ENCODE measurements at places on chromosomes 6 and 20.
A peak's percentile ranks its signal among the peaks of the same experiment; 100 is the strongest.

- DNase-seq, result no peak
These were observed 15.9 kb upstream of the PLCG1 start for GRCh38 chr20:41121399-41121798.

DNA sequence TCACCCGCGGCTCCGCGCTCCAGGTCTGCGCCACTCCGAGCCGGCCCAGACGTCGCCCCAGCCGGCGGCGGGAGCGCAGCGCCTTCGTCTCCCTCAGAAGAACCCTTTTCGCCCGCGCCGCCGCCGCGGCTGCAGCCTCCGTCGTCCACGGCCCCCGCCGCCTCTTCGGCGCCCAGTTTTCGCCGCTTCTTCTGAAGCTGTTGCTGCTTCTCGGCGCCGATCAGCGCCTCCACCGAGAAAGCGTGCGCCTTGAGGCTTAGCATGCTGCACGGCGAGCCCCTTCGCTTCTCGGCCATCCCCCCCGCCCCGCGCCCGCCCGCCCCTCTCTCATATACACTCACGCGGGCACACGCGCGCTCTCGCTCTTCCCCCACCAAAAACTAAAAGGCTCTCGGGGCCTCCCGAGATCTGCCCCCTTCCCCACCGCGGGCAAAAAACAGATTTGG lies 489 bp downstream of the TBX18 start:
- no peak for DNase-seq

DNA sequence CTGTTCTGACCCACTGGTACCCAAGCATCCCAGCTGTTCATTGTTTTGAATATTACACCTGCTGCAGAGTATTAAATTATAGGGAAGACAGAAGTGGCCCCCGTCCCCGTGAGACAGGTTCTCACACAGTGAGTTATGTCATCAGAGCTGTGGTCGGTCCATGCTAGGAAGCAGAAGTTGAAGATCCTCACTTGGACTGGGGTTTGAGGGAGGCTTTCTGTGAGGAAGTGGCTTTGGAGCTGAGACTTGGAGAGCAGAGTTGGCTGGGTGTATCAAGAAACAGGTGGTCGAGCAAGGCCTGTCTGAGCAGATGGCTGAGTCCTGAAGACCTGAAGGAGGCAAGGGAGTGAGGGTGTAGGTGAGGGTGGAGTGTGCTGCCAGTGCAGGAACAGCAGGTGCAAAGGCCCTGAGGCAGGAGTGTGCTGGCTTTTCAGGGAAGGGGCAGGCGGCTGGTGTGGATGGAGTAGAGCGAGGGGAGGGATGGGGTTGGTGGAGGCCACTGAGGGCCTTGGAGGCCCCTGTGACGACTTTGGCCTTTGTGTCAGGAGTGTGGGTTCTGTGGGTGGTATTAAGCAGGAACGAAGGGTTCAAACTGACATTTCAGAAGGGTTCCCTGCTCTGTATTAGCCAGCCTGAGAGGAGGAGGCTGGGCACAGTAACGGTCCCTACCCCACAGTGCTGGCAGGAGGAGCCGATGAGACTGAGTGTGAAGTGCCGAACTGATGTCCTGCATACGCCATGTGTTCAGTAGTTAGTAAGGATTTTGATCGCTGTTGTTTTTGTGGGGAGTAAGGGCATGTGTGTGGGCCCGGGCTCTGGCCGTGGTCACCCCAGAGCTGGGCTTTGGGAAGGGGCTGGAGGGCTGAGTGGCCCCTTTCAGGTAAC lies 11.8 kb downstream of the SRC start:
- DNase-seq, result no peak

DNA sequence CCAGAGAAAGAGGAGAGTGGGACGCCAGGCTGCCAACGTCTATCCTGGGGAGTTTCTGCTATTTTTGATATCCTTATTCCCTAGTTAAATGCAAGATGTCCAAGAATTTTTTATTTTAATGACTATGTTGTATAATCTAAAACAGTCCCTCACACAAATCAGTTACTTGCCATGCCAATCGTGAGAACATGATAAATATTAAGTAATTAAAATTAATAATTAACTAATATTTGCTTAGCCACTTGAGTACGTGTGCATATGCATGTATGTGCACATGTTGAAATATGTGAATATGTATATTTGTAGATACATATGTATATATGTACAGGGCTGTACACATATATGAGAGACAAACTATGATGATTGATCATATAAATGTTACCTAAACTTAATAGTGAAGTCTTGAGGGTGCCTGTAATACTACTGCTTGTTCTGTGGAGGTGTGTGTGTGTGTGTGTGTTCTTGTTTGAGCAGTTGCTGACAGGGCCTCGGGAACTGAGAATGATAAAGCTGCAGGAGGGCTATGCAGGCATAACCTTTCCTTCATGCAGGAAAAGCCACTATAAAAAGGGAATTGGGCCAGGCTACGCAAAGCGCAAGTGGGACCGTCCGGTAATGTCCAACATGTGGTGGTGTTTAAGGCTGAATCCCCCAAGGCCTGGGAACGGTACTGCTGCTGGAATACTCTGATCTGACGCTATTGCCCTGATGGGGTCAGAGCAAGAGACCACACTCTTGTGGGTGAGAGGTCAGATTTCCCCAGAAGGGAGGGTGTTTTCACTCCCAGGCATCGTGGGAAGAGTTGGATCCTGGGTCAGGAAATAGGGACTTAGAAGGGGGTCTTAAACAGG lies 148.3 kb upstream of the TBX18 start:
- no peak for DNase-seq

DNA sequence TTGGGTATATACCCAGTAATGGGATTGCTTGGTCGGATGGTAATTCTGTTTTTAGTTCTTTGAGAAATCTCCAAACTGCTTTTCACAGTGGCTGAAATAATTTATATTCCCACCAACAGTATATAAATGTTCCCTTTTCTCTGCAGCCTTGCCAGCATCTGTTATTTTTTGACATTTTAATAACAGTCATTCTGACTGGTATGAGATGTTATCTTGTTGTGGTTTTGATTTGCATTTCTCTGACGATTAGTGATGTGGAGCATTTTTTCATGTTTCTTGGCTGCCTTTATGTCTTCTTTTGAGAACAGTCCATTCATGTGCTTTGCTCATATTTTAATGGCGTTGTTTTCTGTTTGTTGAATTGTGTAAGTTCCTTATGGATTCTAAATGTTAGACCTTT lies 641.6 kb downstream of the HACE1 start:
- DNase-seq, result no peak

DNA sequence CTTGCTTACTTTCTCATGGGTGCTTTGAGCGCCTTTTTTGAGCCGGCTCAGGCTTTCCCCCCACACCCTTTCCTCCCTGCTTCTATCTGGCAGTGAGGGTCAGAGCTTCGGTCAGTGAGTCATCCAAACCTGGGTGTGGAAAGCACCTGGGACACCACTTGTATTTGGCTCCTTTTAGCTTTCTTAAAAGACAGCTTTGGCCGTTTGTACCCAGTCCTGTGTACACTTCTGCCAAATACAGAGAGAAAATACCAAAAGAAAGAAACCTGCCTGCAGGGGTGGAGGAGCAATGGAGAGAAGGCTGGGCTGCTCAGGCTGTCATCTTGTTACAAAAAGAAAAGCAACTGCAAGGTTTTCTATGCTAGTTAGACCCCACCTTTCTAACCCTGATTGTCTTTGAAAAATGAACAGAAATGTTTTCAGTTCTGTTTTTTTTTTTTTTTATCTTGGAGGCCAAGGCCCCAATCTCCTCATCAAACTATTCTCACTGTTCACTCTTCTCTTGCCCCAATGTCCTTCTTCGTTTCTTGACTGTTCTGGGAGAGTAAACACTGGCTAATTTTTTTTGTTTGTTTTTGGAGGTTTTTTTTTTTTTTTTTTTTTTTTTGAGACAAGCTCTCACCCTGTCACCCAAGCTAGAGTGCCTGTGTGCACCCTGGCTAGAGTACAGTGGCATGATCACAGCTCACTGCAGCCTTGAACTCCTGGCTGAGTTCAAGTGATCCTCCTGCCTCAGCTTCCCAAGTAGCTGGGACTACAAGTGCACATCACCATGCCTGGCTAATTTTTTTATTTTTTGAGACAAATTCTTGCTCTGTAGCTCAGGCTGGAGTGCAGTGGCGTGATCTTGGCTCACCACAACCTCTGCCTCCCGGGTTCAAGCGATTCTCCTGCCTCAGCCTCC lies 76.4 kb downstream of the SSR1 start:
- DNase-seq, result no peak

DNA sequence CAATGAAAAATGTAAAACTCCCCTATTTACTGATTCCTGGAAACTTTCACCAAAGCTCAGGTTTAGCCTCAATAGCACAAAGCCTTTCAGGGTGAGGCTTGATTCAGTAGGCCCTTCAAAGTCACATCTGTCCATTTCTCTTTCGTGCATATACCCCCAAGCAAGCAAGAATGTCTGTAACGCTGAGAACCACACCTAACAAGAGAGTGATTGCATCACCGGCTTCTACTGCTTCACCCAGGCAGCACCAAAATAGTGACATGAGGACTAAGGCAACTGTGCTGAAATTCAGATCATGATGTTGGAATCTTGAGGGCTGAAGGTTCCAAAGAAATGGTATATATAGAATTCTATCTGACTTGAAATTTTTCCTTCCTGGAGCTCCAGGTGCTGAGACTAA lies 26.1 kb downstream of the CGA start:
- DNase-seq, result no peak

- DNase-seq, result no peak
These were observed 27.2 kb upstream of the GPR63 start for GRCh38 chr6:96864216-96865054.

GRCh38 chr20:17759449-17759848 lies 59.7 kb downstream of the BANF2 start:
- DNase-seq, result no peak

GRCh38 chr6:151862461-151862860 lies 55.0 kb downstream of the ESR1 start:
- no peak for DNase-seq

GRCh38 chr6:7787137-7787608 lies 61.3 kb downstream of the BMP6 start:
- no peak for DNase-seq

- DNase-seq, result no peak
These were observed 12.3 kb upstream of the DEFB112 start for GRCh38 chr6:50062051-50062450.

DNA sequence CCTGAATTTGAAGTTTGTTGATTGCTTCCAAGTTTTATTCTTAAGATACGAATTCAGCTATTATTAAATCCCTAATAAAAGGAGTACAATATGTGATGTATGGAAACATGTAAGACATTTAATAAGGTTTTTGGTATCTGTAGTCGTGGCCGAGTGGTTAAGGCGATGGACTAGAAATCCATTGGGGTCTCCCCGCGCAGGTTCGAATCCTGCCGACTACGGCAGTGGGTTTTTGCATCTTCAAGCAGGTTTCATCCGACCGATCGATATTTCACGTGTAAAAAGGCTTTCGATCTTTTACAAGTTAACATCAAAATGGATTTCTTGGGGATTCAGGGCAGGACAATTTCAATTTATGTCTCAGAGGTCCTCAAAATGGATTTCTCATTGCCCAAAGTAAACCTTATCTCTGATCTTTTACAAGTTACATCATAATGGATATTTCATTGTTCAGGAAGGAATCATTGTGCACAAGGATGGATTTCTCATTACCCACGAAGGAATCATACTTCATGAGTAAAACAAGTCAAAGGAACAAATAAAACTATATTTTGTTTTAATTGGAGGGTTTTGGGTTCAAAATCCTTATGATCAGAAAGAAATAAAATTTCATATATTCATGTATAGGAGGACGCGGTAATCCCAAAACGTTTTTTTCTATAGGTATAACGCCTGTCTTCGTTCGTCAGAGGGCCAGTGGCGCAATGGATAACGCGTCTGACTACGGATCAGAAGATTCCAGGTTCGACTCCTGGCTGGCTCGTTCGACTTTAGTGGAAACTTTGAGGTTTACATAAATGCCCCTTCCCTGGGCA lies 37.3 kb upstream of the BTN3A2 start:
- DNase-seq, result no peak

- no peak for DNase-seq
These were observed 9.2 kb downstream of the SYNDIG1 start for GRCh38 chr20:24478584-24478983.

DNA sequence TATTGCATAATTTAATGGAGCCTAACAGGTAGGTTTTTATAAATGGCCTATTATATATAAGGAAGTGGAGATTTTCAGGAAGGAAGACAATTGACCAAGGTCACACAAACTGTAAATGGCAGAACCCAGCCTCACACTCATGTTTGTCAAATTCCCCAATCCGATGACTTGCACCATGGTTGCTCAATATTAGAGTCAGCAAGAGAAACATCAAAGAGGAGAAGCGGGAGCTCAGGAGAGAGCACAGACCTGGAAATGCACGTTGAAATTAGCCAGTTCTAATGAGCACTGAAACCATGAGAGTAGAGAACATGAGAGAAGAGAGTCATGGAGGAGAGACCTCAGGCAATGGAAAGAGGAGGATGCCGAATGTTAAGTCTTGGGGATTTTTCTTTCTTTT lies 13.5 kb upstream of the MLIP start:
- no peak for DNase-seq

DNA sequence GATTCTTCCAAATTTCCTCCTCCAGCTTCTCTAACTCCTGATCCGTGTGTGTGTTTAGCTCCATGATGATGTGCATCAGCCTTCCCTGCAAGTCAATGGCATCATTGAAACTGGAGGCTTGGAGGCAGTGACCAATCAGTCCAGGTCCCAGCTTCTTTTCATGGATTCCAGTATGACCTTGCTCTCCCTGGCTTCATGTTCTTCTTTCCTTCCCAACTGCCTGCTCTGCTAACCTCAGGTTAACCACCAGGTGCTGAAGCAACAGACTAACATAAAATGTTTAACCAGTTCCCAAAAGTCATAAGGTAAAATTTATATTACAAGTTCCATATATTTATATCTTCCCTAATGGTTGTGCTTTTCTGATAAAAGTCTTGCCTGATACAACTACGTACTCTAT lies 512.8 kb upstream of the EPHA7 start:
- DNase-seq, result no peak

- DNase-seq, result no peak
These were observed 2.0 kb upstream of the MYLIP start for GRCh38 chr6:16126861-16127260.

GRCh38 chr20:14210146-14210545 lies 127.3 kb downstream of the FLRT3 start:
- DNase-seq, result no peak

GRCh38 chr6:144476286-144476685 lies 191.2 kb downstream of the UTRN start:
- no peak for DNase-seq

GRCh38 chr6:113208726-113209125 lies 648.4 kb upstream of the MARCKS start:
- DNase-seq, result no peak

GRCh38 chr6:21593412-21593926 lies at the start of gene SOX4:
Gene SOX4, plus strand, starts transcription at chr6:21593751. Its CDS starts 784 bp downstream, at chr6:21594535.
- peak; percentile 93 for DNase-seq

DNA sequence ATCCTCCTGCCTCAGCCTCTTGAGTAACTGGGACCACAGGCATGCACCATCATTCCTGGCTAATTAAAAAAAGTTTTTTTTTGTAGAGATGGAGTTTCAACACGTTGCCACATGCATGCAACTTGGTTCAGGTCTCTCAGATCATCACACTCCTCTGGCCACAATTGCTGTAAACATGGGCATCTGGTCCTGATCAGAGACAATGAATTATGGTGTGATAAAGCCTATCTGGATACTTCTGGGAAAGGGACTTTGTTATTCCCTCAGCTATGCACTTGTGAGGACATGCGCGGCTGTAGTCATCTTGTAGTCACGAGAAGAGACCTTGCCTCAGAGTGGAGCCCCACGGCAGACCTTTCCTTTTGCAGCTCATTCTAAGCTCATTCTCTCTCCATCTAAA lies 210.9 kb upstream of the ZFP64 start:
- no peak for DNase-seq

- no peak for DNase-seq
These were observed 39.4 kb upstream of the MYB start for GRCh38 chr6:135141728-135142127.

All from left ventricle myocardium inferior (tissue), 1 donor.